ENCODE measurements at places on chromosomes 6 and 20.
A peak's percentile ranks its signal among the peaks of the same experiment; 100 is the strongest.

DNA sequence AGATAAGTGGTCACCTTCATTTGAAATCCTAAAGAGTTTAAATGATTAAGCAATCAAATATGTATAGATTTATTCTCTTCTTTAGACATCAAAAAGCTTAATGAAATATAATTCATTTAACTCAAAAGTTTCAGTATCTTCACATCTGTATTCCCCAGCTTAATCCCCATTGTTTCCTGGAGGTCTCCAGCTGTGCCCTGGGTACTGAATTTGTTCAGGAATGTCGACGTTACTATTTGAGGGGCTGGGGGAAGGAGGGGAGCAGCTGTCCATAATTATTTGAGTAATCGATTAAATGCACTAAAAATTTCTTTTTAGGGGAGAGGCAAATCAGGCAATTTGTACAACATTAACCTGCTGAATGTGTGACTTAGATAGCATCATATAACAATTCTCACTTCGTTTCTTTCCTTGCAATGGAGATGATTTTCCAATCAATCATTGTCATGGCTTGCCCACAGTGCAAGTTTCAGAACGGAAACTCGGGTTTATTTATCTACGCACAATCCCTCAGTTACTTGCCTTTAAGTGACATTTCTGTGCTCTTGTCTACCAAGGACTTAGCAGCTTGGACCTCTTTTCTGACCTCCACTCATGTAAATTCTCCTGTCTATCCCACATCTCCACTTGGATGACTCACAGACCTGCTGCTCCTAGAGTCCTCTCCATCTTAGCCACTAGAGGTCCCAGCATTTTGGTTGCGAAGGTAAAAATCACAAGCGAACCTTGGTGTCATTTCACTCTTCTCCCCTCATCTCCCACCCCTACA is 3.9 kb downstream of the DOK5 start:
- peak; percentile 30 for DNase-seq

DNA sequence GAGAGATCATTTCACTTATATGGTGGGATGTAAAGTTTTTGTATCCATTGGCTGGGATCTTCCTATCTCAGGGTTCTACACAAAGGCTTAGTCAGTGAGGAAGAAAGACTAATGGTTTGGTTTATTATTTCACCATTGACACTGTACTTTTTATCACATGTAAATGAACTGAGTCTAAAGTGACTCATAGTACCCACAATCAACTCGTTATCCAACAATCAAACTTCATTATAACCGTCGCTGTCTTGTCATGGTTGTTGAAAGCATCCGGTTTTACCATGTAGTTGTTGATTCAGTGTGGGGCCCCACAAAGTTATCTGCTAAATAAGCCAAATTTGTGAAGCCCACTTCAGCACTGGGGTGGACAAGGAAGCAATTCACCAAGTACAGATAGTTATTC is 55.8 kb upstream of the MTRF1L start:
- DNase-seq = peak; percentile 71

GRCh38 chr20:18831830-18832499 is 18.4 kb downstream of the SCP2D1 start:
- no peak for DNase-seq

DNA sequence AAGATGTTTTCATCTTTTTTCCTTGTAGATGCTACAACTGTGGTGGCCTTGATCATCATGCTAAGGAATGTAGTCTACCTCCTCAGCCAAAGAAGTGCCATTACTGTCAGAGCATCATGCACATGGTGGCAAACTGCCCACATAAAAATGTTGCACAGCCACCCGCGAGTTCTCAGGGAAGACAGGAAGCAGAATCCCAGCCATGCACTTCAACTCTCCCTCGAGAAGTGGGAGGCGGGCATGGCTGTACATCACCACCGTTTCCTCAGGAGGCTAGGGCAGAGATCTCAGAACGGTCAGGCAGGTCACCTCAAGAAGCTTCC is 101.5 kb downstream of the POPDC3 start:
- DNase-seq = no peak

DNA sequence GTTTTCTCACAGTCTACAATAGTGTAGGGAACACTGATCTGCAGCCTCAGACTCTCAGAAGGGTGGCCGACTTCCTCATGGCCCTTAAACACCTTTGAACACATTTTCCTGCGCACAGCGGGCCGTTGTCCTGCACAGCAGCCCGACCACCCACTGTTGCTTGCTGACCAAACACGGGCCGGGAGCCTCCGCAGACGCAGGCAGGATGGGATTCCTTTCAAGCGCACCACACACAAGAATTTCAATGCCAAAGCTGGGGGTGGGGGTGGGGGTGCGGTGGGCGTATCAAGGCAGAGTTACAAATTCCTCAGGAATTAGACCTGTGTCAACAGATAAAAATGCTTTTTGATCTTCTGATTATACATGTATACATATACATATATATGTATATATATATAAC is 74.5 kb downstream of the HUS1B start:
- peak; percentile 55 for DNase-seq

- no peak for DNase-seq
These were observed 41.4 kb upstream of the ANGPT4 start for GRCh38 chr20:957544-957943.

GRCh38 chr6:17204533-17204932 is 76.6 kb upstream of the RBM24 start:
- DNase-seq = no peak

DNA sequence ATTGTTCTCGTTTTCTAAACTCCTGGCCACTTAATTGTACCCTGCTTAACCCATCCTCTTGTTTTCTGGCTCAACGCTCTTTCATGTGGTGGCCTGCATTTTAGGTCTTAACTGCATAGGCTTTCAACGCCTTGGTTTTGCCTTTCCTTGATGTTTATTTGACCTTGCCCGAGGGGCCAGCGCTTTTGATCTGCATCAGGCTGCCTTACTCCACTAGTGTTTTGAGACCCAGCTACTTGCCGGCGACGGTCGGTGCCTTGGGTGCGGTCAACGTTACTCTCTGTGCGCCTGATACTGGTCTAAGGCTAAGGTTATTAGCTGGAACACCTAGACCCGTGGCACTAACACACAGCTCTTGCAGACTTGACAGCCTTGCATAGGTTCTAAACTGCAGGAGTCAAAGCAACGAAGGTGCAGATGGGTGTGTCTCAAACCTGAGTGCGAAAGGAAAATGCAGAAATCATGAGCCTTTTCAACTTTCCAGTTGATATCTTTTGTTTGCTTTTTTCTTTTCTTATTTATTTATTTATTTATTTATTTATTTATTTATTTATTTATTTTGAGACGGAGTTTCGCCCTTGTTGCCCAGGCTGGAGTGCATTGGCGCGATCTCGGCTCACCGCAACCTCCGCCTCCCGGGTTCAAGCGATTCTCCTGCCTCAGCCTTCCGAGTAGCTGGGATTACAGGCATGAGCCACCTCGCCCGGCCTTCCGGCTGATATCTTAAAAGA is 138.8 kb downstream of the HFE start:
- no peak for DNase-seq

GRCh38 chr20:31560746-31561598 is 44.1 kb upstream of the ID1 start:
- peak; percentile 98 for DNase-seq

DNA sequence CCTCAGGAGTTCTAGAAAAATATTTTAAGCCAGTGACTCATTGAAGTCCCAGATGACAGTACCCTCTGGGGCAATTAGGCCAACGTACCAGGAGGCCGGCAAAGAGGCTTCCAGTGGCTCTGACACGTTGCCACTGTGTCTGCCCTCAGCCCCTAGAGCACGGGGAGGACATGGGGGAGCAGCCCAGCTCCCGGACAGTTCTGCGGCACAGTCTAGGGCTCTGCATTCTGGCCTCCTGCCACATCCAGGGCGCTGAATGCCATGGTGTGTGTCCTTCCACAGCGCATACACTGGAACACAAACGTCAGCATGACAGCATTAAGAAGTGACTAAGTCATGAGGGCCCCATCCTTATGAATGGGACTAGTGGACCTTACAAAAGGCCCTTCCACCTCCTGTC is 156.2 kb downstream of the RNASET2 start:
- DNase-seq = no peak

DNA sequence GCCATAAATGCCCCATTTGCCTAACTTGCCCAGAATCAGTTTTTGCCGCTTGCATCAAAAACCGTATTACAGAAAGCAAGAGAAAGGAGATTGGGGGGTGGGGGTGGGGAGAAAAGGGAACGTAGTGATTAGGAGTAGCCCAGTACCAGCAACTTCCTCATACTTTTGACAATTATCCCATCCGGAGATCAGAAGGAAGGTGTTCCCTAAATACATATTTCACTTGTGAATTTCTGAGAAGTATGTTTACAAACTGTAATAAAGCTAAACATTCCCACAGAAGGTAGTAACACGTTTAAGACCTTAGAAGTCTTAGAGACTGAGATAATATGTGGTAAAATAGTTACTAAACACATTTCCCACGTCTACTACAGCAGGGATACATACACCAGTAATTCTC is 14.5 kb downstream of the PREP start:
- no peak for DNase-seq

GRCh38 chr20:51382986-51383821 is 159.3 kb downstream of the NFATC2 start:
- DNase-seq = no peak

DNA sequence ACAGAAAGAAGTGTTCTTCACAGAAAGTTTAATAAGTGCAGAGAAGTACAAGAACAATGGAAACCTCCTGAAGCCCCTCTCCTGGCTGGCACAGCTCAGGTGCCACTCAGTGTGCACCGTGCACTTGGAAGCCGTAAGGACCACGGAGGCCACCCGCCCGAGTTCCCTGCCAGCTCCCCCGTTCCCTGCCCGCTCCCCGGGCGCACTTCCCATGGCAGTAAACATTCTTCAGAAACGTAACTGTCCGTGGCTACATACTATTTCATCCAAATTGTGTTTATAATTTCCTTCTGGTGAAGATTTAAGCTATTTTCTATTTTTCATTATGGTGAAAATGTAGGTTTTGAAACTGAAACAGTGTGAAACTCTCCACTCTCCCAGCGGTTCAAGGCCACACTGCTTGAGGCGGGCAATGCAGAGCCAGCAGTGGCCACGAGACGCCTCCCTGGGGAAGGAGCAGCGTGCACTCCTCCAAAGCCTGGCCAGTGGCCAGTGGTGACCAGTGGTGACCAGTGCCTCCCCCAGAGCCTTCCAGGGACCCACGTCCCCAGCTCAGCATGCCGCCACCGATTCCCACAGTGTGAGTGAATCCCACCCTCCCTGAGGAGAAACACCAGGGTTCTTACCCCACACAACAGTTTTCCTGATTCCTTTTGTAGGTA is 46.4 kb downstream of the TAF4 start:
- DNase-seq = no peak

- no peak for DNase-seq
These were observed 55.8 kb downstream of the CDH4 start for GRCh38 chr20:61307686-61308476.

GRCh38 chr6:142737368-142738034 is 207.5 kb downstream of the HIVEP2 start:
- no peak for DNase-seq

GRCh38 chr6:55918639-55919038 is 43.2 kb upstream of the BMP5 start:
- DNase-seq = peak; percentile 68

- DNase-seq = peak; percentile 76
These were observed at the start of gene FOXO3 for GRCh38 chr6:108560463-108561308. FOXO3 (plus strand) TSS chr6:108560917; CDS start chr6:108561209, 292 bp downstream.

DNA sequence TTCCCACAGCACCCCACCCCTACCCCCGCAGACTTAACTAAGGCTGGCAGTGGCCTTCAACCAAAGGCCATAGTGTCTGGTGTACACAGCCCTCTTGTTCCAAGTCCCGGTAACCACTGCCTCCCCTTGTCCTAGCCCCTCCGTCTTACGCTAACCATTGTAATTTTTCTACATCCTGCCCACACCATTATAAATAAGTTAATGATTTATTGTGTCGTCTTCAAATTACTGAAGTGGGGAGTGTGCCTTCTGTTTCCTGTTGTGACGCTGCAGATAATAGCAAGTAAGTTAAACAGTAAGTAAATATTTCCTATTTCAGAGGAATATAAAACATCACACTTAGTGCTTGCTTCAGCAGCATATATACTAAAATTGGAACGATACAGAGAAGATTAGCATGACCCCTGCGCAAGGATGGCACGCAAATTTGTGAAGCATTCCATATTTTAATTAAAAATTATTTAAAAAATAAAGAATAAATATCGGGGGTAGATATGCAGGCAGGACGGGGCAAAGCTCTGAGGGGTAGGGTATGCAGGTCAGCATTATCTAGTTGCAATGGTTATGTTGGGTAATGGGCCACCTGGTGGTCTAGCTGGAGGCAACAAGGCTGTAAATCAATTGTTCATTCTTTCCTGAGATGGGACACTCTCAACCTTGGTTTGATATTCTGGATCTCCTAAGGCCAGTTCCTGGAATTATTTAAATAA is 15.1 kb downstream of the SRSF6 start:
- DNase-seq = no peak

GRCh38 chr20:58309591-58310290 is at the start of gene RAB22A:
RAB22A (plus strand) TSS chr20:58309715; CDS start chr20:58309977, 262 bp downstream.
- DNase-seq = peak; percentile 32

DNA sequence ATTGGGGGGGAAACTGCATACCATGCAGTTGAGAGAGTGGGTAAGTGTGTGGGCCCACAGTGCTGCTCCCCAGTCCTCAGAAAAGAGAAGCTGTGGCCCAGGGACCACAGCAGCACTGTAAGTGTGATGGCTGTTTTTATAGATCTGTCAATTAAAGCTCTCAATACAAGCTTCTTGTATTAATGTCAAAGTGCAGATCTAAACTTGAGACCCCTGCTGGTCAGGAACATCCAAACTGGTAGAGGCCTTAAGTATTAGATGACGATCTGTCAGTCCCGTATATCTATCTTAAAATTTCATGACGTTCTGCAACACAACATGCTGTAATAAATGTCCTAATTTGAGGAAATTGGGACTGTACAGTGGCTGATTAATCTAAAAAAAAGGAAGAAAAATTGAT is 74.8 kb downstream of the TULP4 start:
- DNase-seq = no peak

DNA sequence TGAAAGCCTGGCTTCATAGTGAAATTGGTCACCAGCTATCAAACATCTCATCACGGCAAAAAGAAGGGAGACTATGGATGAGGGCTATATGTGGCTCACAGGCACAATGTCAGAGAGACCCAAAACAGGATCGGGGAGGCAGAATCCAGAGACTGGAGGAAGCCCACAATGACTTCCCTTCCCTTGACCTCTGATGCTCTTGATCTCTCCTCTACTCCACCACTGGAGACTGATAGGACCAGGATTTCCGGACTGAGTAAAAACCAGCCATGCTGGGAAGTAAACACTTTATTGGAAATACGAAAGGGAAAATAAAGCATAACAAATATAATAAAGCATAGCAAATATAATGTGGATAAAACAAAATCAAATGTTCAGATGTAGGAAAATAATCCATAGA is 597.3 kb downstream of the UTRN start:
- DNase-seq = no peak

Measured in astrocyte (in vitro differentiated cells and primary cell).